ENCODE measurements at places on chromosomes 7 and 10.
A peak's percentile ranks its signal among the peaks of the same experiment; 100 is the strongest.

DNA sequence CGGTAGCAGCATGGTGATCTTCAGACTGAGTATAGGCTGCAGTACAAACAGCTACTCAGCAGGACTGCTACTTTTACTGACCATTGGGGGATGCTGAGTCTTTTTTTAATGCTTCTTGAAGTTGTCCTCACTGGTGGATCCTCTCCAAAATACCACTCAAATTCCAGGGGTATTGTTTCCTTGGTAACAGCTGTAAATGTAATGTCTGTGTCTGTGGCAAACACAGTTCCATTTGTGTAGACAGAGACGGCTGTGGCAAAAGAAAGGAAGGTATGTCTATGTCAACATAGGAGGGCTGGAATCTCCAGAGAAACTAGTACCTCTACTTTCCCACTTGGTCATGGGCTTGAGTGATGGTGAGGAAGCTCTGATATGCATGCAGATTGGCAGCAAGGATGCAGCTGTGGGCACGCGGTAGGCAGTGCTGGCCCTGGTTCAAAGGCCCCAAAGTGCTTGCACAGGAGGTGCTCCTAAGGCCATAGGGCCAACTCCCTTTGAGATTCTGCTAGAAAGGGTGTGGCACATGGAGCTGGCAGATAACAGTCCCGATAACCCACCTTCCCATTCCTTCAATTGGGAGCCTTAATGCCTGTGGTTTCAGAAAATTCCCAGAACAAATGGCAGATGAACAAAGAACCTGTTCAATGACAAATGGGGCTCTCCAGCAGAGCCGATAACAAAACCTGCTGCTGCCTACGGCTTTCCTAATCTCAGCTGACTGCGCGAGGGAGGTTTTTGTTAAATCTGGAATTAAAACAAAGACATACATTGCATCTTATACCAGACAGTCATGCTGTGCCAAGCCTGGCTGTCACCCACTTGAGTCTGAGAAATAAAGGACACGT lies 43.0 kb downstream of the PKD1L1 start:
- DNase-seq, result no peak

DNA sequence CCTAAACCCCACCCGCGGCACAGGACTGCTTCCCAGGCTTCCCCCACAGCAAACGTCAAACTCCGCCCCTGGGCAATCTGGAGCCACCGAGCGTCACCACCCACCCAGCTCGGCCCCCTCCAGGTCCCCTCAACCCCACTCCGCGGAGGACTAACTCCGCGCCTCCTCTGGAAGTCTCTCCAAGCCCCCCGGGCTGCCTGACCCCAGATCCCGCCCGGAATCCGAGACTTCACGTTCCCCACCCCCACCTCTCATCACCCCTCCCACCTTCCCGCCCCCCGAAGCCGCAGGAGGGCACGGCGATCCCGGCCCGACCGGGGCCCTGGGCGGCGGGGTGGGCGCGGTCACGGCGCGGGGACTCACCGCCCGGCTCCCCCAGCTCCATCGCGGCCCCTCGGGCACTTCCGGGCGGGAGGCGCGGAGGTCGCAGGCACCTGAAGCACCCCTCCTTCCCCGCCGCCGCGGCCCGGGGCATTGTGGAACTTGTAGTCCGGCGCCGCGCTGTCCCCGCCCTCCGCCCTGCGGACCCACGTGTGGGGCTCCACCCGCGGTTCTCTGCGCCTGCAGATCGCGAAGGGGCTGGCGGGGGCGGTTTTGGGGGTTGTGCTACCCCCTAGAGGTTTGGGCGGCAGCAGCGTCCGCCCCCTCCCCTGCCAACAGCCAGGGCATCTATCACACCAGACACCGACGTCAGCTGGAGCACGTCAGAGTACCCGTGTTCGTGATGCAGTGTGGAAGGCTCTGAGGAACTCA lies at the start of gene TMUB1:
Gene TMUB1 (minus strand): TSS at position 423 of the 753 bp plus-strand sequence. CDS start 930 bp downstream, outside the sequence.
- DNase-seq, result peak; percentile 87

DNA sequence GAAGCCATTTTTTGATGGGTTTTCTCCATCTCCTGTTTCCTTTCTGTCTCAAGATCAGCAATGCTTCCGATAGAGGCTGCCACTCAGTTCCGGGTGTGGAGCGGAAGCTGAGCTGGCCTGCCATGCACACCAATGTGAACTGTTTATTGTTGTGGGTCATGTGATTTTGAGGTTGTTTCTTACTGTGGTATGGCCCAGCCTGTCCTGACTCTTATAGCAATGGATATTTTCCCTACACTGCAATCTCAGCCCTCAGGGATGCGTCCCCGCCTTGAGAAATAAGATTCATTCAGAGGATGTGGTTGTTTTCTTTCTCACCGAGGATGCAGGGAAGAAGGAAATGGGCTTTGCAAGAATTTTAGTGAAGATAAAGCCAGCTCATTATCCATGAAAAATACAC lies 134.7 kb downstream of the PFKFB3 start:
- no peak for DNase-seq

GRCh38 chr10:119330342-119330741 lies 123.0 kb downstream of the GRK5 start:
- DNase-seq, result no peak

- DNase-seq, result no peak
Observed at GRCh38 chr10:64379898-64380297, 858.7 kb downstream of the REEP3 start.

DNA sequence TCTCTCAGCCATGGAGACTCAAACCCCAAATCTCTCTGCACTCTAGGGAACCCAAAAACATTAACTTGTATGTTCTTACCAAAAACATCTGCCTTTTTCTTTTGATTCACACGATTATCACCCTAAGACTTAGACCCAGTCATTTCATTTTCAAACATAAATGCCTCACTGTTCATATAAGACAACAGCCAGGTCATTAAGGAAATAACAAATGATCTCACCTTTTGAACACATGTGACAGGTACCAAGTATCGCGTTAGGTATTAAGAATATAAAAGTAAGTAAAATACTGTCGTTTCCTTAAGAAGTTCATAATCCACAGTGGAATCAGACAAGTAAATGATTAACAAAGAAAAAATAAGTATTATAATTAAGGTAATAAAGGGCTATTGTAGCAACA lies 8.8 kb downstream of the TM9SF3 start:
- no peak for DNase-seq

- no peak for DNase-seq
Observed at GRCh38 chr7:153433223-153433622, 619.0 kb upstream of the DPP6 start.

GRCh38 chr10:110358869-110359629 lies 54.3 kb upstream of the SMNDC1 start:
- DNase-seq, result no peak

GRCh38 chr10:17785276-17785930 lies 23.7 kb upstream of the MRC1 start:
- no peak for DNase-seq

DNA sequence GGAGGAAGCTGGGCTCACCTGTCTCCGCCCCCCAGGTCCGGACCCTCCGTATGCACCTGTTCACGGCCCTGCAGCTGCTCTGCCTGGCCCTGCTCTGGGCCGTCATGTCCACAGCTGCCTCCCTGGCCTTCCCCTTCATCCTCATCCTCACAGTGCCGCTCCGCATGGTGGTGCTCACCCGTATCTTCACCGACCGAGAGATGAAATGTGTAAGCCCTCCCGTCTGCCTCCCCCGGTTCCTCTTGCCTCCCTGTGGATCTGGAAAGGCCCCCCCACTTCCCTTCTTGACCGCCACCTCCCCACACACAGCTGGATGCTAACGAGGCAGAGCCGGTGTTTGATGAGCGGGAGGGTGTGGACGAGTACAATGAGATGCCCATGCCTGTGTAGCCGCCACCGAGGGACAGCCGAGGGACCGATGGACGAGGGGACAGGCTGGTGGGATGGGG lies 4.6 kb downstream of the FASTK start:
- DNase-seq, result no peak

DNA sequence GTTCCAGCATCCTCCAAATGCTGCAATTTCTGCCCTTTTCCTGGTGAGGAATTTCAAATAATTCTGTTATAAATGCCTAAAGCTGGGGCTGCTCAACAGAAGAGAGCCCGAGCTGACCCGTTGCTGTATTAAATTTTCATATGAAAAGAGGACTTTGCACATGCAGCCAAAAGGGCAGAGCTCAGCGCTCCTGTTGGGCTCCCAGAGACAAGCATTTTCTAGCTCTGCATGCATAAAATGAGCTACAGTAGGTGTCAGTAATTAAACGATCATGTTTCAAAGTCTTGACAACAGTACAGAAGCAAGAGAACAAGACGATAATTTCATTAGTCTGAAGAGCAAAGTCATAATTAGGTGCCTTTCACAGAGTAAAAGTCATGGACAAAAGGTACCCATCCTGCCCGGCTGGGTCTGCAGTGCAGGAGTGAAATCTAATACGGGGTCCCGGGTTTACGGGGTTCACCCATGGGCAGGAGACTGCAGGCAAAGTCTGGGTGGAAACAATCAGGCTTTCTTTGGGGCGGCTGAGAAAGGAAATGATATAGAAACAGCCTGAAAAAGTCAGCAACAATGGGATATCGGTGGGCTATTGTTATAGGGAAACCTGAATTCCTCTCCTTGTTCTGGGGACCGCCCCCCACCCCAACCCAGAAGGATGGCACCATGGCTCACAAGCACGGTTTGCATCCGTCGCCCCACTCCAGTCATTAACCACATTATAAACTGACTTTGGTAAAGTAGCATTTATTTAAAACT lies 66.0 kb downstream of the EBF3 start:
- no peak for DNase-seq

DNA sequence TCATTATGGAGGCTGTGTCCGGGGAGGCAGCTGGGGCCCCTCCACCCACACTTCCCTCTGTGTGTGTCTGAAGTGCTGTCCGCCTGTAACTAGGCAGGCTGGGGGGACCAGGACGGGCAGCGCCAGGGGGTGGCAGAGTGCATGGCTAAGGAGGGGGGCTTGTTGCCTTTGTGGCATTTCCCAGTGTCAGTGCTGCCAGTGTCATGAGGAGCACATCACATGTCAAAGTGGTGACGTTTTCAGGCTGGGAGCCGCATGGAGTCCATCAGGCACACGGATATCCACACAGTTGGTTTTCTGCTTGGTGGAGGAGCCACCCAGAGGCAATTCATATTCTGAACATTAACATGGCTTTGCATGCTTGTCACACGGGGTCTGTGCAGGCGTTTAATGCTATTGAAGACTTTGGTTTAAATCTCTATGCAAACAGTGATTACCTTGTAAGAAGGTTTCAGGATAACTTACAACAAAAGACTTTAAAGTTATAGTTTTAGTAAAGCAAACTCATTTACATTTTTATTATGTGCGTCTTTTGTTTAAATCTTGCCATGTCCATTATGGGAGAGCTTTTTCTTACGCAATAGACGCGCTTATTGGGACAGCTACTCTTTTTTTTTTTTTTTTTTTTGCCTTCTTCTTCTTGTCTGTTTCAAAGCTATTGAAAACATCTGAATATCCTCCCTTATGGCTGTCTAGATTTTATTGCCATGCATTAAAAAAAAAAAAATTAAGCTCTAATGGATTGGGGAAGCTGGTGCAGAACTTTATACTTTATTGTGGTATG lies 52.9 kb downstream of the C10orf67 start:
- DNase-seq, result no peak

DNA sequence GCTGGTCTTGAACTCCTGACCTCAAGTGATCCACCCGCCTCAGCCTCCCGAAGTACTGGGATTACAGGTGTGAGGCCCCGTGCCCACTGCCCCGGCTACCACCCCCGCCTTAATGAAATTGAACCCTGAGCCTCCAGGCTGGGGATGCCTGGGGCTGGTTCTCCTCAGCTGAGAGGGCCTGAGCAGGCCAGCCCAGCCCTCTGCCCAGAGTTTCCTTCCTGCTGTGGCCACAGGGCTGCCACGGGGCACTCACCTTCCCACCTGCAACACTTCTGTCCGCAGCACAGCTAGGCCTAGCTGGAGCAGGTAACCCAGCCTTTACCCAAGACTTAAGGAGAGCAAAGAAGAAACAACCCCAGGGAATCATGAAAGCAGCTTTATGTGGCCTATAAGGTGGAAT lies 78.1 kb upstream of the ANLN start:
- DNase-seq, result no peak

GRCh38 chr10:119350502-119351097 lies 143.2 kb downstream of the GRK5 start:
- no peak for DNase-seq

GRCh38 chr10:49153971-49154370 lies 20.1 kb upstream of the FAM170B start:
- DNase-seq, result no peak

GRCh38 chr7:1928645-1929348 lies 258.7 kb downstream of the ELFN1 start:
- no peak for DNase-seq

DNA sequence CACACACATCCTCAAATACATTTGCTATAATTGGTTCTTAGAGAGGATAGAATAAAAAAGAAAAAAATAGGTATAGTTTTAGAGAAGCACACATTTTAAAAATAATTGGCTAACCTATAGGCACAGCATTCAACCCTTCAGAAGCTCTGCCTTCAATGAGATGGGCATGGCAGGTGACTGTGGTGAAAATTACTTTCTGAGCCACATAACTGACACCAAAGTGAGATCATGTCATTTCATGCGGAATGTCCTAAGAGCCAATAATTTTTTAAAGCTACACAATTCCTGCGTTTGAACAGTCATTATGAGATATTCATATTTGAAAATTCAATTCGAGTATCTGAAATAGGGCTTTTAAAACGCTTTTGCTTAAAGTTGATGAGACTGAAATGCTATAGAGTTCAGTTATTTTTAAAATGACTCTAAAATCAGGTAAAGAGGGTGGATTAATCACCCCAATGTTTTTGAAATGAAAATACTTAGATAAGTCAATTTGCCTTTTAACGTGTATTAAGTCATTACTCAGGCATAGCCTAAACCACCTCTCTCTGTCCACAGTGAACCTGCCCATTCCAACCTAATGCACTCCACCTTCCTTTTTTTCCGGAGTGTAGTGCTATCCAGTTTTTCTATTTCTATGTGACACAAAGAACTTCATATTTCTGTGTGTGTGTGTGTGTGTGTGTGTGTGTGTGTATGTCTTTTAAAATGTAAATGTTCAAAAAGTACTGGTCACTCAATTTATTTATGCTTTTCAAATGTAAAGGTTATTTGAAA lies 6.1 kb downstream of the RELN start:
- no peak for DNase-seq
